Fibroblast of mammary gland (primary cell): ENCODE measurements at places on chromosomes 3 and 15.
A peak's percentile ranks its signal among the peaks of the same experiment; 100 is the strongest.

DNA sequence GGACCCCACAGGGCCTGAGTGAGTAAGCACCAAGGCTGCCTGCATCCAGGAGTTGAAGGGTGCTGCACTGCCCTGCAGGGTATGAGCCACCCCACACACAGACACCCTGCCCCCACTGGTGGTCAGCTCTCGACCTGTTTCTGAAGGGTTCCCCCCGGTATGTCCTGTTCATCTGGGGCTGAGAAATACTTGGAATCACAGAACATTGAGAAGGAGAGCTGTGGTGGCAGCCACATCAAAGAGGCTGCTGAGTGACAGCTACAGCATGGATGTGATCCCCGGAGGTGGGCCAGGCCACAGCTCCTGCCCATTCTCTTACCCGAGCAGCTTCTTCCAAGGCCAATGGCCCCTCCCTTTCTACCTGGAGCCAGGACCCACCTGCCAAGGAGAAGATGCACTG, 66.4 kb upstream of the PLXNA1 start:
- no peak for DNase-seq

DNA sequence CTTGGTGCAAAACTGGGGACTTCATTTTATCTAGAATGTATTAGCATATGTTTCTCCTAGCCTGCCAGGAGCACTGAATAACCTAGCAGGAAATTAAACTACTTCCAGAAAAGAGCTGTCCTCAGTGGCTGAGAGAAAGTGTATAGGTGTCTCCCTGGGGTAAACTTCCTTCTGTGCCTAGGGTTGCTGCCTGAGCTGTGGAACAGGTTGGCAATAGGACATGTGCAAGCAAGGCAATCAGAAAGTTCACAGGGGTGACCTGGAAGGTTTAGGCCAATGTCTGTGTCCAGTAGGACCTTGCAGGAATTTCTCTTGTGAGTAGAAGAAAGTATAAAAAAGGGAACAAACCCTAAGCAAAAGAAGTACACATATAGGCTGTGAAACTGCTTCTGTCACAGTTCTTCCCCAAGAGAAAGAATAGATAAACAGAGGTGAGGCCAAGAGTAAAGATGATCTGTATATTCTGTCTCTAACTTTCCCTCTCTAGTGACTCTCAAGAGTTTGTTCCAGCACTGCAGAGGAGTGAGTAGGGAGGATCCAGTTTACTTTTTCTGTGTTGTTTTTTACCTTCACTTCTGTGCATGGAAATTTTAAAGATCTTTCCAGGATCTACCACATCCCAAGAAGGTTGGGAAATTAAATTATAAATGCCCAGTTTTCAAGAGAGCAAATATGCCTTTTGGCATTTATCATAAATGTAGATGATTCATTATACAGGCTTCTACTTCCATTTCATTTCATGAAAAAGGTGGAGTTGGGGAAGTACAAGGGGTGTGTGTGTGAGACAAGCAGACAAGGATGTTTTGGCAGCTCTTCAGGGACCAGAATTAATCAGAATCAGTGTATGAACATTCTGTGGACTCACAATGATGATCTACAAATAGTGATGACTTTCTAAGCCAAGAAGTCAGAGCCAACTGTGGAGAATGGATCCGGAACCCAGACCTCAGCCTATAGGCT, 155.2 kb downstream of the RBPMS2 start:
- DNase-seq = peak; percentile 82

DNA sequence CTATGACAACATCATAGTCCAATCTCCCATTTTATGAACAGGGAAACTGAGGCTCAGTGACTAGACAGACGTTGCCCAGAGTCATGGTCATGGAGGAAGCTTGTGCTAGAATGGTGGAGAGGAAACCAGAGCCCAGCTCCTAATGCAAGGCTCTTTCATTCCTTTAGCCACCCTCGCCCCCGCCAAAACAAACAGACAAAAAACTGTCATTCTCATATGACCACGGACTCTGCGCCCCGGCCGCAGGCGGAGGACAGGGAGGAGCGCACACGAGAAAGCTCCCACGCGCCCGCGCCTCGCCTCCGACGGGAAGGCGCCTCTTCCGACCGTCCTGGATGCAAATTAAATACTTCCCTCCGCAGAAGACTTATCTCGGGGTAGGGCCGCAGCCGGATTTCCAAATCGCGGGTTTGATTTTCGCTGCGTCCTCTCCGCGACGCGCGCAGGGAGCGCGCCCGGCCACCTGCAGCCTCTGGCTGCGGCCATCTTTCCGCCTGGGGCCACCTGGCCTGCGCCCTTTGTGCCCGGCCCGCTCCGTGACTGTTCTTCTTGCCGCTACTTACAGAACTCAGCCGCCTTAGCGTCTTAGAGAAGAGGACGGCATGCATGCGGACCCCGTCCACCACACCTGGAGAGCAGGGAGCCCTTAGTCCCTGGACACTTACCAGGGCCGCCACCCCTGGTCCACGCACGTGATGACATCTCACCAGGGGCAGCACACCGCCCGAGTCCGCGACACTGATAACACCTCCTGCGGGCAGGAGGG, 670 bp upstream of the ATP13A3 start:
- no peak for DNase-seq

GRCh38 chr15:81097890-81098280, 36.2 kb upstream of the CFAP161 start:
- DNase-seq = peak; percentile 28

- DNase-seq = no peak
Observed at GRCh38 chr3:102511168-102511567, 76.4 kb downstream of the ZPLD1 start.

DNA sequence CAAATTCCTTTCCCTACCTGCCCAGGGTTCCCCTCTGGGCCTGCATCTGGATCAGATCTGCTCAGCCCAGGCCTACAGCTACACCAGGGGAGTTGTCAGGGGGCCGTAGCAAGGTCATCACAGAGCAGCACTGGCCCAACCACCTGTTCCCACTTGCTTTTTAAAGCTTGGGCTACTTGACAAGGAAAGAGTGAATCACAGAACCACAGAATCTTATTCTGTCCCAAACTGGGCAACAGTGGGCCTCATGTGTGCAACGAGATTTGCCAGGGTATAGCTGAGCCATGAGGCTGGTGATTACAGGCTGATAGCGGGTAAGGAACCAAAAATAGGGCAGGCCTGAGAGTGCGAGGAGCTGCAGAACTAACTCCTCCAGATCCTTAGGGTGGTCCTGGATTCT, 66.7 kb downstream of the MYLK start:
- no peak for DNase-seq

- DNase-seq = no peak
Observed at GRCh38 chr15:38691965-38692788, 127.6 kb upstream of the RASGRP1 start.

GRCh38 chr3:107514453-107514852, 8.3 kb upstream of the BBX start:
- no peak for DNase-seq

DNA sequence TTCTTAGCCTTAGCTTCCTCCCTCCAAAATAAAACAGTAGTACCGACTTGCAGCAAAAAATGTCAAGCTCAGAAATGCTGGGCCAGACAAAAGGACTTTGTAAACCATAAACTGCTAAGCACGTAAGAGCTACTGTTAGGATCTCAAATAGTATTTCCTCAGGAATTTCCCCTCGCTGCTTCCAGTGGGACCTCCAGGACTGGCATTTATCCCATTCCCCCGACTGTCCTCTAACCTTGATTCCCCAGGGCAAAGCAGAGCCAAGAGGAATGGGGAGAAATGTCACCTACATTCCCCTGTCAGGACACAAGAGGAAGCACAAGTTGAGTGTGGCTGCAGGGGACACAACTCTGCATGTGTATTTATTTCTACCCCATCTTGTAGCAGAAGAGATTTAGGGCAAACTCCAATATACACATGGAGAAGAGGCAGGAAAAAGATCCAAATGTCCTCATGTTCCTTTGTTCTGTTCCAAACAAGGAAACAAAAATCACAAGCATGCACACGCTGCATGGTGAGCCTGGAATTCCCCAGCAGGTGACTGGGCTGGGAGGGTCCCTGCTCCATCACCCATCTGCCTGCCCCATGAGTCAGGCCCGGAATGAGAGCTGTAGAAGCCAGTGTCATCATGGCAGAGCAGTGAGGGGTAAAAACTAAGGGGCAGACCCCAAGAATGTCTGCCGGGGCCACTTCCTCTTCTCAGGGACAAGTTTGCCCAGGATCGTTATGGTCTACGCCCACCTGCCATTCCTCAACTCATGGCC, 4.2 kb downstream of the STOML1 start:
- DNase-seq = peak; percentile 31

- no peak for DNase-seq
Observed at GRCh38 chr3:186569779-186570095, 783 bp upstream of the DNAJB11 start.

- no peak for DNase-seq
Observed at GRCh38 chr3:58116161-58116955, 94.4 kb downstream of the DNASE1L3 start.

GRCh38 chr3:134640872-134641470, 9.9 kb downstream of the KY start:
- DNase-seq = peak; percentile 25

GRCh38 chr3:130773366-130773765, 26.7 kb upstream of the PIK3R4 start:
- DNase-seq = no peak

DNA sequence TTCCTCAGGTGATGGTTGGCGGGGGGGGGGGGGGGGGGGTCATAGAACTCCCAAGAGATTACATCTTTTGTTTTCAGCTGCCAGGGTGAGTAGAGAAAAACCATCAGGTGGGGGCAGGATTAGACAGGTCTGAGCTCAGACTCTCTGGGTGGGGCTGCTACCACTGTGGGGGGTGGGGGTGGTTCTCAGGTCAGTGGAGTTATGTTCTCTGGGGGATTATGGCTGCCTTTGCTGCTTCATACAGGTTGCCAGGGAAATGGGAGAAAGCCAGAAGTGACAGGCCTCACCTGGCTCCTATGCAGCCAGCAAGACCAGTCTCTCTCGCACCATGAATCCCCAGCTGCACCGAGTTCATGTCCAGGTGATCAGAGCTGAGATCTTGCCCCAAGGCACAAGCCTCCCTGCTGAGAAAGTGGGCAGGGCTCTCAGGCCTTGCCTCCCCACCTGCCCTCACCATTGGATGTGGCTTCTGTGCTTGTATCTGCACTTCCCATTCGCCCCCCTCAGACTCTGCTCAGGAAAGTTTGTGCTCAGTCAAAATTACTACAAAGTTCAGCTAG, 828.1 kb downstream of the MCTP2 start:
- DNase-seq = no peak

DNA sequence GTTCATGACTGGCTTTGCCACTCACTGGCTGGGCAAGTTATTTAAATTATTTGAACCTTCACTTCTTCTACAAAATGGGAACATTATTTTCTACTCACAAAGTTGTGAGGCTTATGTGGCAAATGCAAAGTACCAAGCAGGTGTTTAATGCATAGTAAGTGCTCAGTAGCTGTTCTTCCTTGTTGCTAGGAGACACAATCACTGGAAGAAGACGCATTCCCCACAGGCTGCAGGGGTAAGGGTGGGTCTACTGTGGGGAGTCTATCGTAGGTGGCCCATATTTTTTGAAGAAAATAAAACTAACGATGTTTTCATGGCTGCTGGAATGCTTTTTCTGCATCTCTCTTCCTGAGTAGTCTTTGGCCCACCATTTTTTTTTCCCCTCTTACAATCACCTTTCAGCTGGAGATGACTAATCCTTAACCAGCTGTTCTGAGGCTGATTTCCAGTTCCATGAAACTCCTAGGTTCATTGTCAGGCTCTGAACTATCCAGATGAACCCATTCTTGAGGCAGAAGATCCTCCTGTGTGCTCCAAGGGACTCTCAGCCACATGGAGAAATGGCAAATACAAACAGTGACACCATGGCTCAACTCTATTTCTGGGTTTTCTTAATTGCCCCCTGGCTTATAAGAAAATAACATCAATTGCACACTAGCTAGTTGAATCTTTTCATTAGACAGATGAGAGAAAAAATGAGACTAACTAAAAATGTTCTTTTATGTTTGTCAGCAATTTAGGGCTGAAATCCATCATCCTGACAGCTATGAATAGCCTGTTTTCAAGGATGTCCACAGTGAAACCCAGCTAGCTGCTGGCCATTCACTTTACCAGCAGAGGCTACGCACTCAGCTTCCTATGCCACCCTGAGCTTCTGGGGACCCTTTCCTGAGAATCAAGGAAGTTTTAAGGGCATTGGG, 108.3 kb upstream of the ETV5 start:
- DNase-seq = peak; percentile 14

DNA sequence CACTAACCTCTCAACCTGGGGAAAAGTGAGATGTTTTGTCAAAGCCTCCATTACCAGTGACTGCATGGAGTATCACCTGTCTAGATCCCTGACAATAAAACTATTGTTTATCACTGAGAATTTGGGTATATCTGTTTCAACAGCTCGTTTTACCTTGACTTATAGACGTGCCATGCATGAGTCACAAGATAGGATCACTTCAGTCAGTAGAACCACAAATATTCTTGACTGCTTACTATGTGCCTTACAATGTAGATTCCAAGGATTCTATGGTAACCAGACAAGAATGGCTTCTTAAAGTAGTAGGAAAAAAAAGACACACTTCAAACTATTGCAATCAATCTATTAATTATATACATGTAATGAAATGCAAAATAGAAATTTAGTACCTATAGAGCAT, 55.7 kb upstream of the GRM7 start:
- no peak for DNase-seq

GRCh38 chr3:98765721-98766120, 2.6 kb downstream of the ST3GAL6 start:
- DNase-seq = no peak

DNA sequence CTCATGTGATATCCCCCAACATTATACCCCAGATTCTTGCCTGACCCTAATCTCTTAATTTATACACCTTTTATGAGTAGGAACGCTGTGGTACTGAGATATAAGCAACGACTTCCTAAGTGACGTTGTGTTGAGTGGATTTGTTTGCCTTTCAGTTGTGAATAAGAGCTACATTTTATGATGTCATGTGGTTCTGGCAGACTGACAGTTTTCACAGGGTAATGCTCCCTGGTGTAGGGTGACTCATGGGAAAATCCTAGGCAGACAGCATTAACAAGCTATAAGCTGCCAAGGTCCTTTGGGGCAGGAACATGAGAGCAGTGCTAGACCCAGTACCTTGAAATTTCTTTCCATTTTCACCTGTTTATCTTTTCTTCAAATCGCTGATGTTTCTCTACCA, 11.2 kb downstream of the C3orf52 start:
- peak; percentile 100 for DNase-seq

- DNase-seq = no peak
Observed at GRCh38 chr3:66242788-66243464, 22.1 kb downstream of the SLC25A26 start.

- DNase-seq = no peak
Observed at GRCh38 chr3:116034794-116035193, 410.5 kb downstream of the LSAMP start.

- DNase-seq = peak; percentile 65
Observed at GRCh38 chr15:33852570-33852969, 115.7 kb upstream of the CHRM5 start.

- DNase-seq = no peak
Observed at GRCh38 chr15:59945036-59945435, 59.1 kb upstream of the FOXB1 start.

GRCh38 chr3:56869157-56869889, 67.6 kb upstream of the ARHGEF3 start:
- no peak for DNase-seq

GRCh38 chr15:69457304-69458280, 5.0 kb downstream of the RPLP1 start:
- no peak for DNase-seq
